ENCODE measurements at places on chromosomes 7 and 10.
A peak's percentile ranks its signal among the peaks of the same experiment; 100 is the strongest.

GRCh38 chr10:42428534-42428933, 209.8 kb downstream of the ZNF33B start:
- peak; percentile 10 for DNase-seq

GRCh38 chr7:844514-844913, 12.2 kb downstream of the SUN1 start:
- DNase-seq: no peak

DNA sequence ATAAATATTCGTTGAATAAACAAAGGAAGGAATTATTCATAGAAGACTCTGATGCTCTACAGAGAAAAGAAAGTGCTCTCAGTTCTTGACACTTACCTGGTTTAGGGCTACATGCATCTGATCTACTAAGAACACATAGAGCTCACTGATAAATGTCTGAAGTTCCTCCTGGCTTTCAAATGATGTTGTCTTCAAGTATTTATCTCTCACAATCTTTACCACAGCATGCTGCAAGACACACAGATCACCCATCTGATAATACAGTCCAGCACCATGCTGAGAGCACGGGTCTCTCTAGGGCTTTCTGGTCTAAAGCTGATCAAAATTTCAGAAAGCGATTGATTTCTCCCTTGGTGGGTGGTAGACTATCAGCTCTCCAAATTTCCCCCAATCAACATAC, 44.5 kb upstream of the MRPS16 start:
- DNase-seq: no peak

- no peak for DNase-seq
Observed at GRCh38 chr7:39051707-39052106, 74.0 kb downstream of the POU6F2 start.

DNA sequence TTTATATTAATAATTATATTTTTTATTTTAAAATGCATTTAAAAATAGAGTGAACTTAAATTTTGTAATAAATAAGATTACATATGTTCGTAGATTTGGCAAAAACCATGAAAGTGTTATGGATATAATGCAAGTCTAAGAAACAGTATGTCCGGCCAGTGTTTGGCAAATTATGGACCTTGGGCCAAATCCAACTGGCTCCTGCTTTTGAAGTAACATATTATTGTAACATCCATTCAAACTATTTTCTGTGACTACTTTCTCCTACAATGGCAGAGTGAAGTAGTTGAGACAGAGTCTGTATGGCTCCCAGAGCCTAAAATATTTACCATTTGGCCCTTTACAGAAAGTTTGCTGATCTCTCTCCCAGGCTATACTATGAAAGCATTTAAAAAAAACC, 38.9 kb downstream of the TMEM229A start:
- DNase-seq: no peak

GRCh38 chr10:124820121-124820520, 18.5 kb downstream of the ABRAXAS2 start:
- no peak for DNase-seq
